Stimulated activated CD8-positive, alpha-beta memory T cell treated with anti-CD3 and anti-CD28 coated beads, Interleukin-4, amount 100 ng/mL, for 1 hour (primary cell): ENCODE measurements at places on chromosomes 2 and 18.

DNA sequence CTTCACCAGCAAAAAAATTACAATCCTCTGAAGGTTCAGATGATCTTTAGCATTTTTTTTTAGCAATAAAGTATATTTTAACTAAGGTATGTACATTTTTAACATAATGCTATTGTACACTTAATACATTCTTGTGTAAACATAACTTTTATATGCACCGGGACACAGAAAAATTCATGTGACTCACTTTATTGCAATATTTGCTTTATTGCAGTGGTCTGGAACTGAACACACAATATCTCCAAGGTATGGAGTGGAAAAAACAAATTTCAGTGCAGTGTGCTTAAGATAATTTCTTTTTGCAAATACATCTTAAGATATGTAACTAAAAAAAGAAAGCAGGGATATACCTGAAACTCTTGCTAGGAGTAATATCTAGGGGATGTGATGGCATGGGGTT is 5.1 kb upstream of the TWSG1 start:
- DNase-seq, result no peak

GRCh38 chr2:196108604-196109003 is 40.0 kb upstream of the DNAH7 start:
- DNase-seq, result no peak

DNA sequence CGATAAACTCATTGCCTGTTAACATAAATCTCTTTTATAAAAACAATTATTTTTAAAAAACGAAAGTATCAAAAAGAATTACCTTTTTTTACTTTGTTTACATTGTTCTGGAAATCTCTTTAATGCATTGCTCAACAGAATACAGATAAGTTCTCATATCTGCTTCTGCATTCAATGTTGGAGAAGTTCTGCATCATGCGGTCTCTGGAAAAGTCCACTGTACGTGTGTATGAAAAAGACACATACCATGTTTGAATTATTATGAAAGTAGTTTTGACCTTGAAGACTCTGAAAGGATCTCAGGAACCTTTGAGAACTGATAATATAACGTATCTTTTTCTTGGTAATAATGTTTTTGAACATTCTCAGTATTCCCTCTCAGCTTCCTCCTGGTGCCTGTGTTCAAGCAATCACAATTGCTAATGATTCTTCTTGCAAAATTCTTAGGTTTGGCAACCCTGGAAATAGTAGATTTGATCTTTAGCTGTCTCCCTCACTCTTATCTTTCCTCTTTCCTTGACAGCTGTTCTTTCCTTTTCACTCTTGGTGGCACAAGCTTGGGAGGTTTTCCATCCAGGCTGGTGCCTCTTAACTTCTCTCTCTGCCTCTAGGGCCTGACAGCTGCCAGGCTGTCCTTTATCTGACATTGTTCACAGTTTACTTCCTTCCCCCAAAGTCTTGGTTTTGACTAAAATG is 12.4 kb upstream of the IL1R1 start:
- no peak for DNase-seq

DNA sequence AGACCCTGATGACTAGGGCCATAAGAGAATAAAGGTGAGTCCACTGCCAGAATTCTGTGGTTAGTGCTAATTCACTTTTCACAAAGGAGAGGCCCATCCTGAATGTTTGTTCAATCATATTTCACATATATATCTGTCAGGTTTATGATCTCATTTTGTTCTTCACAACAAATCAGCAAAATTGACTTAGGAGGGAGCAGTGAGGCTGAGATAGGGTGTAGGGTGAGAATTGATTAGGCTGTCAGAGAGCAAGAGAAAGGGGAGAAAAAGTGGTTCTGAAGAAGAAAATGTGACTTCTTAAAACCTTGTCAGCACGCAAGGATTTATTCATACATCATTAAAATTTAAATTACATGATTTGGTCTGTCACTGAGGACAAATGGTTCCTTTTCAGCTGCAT is 117.7 kb downstream of the FHOD3 start:
- DNase-seq, result no peak

DNA sequence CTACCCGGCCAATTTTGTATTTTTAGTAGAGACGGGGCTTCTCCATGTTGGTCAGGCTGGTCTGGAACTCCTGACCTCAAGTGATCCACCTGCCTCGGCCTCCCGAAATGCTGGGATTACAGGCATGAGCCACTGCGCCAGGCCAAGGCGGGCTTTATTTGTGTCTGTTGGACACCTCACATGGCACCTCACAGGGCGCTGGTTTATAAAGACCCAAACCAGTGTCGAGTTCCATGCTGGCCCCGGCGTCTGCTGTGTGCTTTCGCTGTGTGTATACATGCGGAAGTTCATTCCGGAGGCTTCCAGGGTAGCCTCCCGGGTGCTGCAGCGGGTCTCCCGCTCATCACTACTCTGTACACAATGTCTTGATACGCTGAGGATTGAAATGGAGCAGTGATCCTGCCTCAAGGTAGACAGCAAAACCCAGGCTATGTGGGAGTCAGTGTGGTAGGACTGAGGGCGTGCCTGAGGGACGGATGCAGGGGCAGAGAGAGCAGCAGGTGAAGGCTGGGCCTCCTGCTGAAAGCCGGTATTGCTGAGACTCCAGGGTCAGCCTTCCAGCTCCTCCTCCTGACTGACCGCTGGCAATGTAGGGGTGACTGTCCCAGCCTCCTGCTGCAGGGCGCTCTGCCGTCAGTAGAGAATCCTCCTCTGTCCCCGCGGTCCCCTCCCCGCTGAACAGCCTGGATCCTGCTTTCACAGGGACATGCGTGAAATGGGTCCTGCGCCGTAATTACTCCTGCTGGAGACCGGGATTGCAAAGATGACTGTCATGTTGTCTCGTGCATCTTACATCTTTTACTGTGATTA is 22.7 kb downstream of the LDLRAD4 start:
- no peak for DNase-seq

DNA sequence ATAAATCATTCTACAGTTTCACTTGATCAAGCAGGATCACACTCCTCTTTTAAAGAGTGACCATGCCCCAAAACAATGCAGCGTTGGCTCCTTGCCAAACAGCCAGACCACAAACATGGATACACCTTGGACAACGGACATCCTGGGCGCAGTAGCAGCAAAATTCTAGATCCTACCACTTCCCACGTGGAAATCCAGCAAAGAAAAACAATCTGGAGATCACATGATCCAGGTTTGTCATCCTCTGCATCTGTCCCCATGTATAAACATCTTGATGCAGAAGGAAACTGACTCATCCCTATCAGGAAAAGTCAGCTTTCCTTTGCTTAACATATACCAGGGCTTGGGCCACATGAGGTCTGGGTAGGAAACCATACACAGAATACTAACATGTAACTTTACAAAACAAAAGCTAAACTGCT is 53.1 kb downstream of the ZNF521 start:
- DNase-seq, result no peak

DNA sequence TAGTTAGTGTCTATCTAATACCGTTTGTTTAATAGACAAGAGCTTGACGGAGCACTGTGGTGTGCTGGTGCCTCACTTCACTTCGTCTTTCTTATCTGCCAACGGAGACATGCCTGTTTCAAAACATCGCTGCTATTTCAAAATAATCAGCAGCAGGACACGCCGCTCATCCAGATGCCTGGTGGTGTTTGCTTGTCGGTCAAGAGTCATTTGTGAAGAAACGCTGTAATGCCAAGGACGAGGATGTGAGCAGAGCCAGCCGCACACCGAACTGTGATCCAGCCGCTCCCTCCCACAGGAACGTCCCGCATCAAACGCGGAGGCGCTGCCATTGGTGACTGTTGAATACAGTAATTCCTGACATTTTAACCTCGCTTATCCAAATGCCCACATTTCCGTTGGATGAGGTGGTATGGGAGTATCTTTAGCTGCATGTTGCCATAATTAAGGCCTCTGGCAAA is 432.4 kb downstream of the FBXO15 start:
- no peak for DNase-seq

GRCh38 chr18:29083545-29083944 is 906.6 kb upstream of the CDH2 start:
- DNase-seq, result no peak

GRCh38 chr2:18299423-18300212 is 260.8 kb downstream of the RDH14 start:
- DNase-seq, result no peak

DNA sequence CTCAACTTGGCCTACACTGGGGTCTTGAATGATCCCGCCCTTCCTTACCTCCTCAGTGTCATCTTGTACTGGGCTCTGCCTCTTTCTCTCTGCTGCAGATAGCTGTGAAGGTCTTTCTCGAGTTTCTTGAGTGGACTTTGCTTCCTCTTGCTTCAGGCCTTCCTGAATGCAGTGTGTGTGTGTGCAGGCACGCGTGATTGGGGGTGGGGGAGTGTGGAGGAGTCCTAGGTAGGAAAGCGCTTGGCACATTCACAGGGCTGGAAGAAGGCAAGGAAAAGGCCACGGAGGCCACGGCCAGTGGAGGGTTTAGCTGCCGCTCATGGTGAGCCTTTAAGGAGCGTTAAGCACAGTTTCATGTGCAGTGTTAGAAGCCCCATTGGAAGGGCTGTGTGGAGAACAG is 5.5 kb downstream of the RALB start:
- no peak for DNase-seq
